ENCODE measurements at places on chromosomes 5 and 9. TPM values are rescaled to one million over a fixed set of nuclear protein-coding genes. Genes with fewer than 3 reads are reported as not detected.
A peak's percentile ranks its signal among the peaks of the same experiment; 100 is the strongest.

DNA sequence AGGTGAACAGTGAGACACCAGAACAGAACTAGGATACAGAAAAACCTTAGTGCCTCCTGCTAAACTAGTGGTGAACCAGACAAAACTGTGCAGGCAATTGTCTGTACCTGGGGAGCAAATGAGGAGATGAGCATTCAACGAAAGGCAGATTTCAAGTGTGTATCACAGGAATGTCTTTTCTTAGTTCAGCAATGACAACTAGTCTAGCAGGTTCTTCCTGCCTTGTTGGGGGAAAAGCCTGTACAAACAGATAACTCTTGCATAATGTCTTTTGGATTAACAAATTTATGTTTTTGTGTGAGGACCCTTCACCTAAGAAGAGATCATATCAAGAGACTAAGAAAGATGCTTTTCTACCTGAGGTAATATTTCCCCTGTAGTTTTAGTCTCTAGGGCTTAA, 21.8 kb upstream of the DENND4C start:
- no peak for DNase-seq

DNA sequence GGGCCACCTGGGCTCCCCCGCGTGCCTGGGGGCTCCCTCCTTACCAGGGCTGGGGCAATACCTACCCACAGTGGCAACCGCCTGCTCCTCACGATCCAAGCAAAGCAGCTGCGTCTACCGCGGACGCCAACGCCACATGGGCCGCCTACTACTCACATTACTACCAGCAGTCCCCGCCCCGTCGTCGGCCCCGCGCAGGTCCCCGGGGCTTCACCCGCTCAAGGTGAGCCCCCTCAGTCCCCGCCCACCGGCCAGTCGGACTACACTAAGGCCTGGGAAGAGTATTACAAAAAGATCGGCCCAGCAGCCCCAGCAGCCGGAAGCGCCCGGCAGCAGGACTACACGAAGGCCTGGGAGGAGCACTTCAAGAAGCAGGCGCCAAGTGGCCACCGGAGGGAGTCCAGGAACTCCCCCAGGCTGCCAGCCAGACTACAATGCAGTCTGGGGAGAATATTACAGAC, 106.0 kb upstream of the MTAP start:
- no peak for DNase-seq

DNA sequence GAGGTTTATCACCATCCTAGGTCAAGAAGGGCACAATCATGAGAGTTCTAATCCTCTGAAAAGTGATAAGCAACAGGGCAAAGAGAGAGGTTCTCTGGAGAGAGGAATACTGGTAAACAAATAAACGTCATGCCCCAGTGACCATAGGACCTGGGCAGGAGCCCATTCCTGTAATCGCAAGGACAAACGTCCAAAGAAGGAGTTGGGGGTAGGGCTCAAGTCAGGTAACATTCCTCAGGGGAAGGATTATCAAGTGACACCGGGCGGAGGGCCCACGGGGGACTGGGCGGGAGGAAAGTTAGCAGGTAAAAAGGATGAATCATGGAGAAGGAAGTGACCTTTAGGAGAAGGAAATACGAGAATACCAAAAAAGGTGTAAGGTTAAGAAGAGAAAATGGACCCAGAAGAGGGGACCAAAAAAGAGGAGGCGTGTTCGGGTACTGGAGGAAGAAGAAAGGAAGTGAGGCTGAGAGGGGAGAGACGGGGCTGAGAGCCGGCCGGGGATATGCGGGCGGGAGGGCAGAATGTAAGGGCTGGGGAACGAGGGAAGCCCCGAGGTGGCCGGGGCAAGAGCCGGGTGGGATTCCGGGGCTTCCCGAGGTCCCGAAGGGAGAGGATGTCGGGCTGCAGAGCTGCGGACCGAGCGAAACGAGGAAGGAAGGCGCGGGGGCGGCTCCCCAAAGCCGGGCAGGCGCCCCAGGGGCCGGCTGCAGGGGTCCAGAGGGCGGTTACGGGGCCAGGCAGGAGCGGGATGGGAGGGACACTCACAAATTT, 583 bp downstream of the DIAPH1 start:
- peak; percentile 71 for DNase-seq

The DMRTA1 gene
- total RNA-seq: 5.5 TPM

The ISL1 gene
- total RNA-seq: not detected

The UBLCP1 gene
- 22.2 TPM for total RNA-seq
